ENCODE measurements at places on chromosomes 12 and 14.

DNA sequence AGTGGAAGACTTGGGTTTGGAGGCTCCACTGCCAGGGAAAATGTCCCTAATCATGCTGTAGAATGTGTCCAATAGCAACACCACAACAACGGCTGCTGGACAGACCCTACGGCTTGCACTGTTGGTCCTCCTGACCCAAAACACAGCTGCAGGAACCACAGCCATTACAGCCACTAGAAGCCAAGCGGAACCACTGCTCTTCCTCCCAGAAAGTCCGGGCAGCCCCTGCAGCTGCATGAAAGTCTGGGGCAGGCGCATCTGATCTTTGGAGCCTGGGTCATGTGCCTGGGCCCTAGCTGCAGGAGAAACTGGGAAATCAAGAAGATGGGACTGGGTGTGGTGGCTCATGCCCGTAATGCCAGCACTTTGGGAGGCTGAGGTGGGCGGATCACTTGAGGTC is 124.7 kb upstream of the METAP2 start:
- no peak for DNase-seq

- no peak for DNase-seq
Measured at GRCh38 chr12:18320036-18320617, 58.8 kb downstream of the PIK3C2G start.

GRCh38 chr14:54650331-54650958 is 83.5 kb downstream of the SAMD4A start:
- DNase-seq, result peak; percentile 65

- DNase-seq, result peak; percentile 18
Measured at GRCh38 chr14:101505236-101505970, 55.9 kb upstream of the DIO3 start.

DNA sequence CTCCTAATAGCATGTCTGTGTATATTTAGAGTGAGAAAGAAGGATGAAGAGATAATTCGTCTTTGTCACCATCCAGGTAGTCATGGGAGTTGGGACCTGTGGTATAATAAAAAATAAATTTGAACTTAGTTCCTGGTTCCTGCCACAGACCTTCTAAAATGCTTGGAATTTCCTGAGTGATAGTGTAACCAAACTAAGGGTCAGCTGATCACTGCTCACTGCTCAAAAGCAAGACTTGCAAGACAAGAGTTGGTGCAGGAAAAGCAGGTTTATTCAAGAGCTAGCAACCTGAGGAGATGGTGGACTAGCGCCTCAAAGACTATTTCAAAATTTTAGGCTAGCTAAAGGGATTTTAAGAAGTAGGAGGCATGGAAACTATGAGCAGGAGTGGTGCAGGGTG is 19.1 kb downstream of the ANG start:
- no peak for DNase-seq

- DNase-seq, result no peak
Measured at GRCh38 chr14:72443991-72444441, 449.9 kb downstream of the DPF3 start.

DNA sequence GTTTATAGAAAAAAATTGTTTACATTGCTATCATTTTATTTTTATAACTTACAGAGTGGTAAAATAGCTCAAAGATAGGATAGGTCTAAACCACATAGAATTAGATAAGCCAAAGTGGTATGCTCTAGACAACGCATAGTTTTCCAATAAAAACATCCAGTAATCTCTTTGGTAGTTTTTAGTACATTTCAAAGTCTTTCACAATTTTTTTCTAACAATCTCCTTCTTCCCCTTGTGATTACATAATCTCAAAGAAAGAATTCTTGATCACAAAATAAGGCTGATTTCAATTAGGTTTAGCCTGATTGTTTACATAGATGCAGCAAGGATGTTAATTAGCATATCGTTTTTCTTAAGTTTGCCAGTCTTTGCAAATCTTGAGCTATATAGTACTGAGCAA is 460.0 kb downstream of the FUT8 start:
- DNase-seq, result no peak

GRCh38 chr14:32821964-32822653 is 116.6 kb upstream of the NPAS3 start:
- no peak for DNase-seq

GRCh38 chr12:130526813-130527212 is 189.1 kb downstream of the PIWIL1 start:
- DNase-seq, result peak; percentile 28

GRCh38 chr14:47009615-47010014 is 358.0 kb upstream of the RPL10L start:
- no peak for DNase-seq

GRCh38 chr12:92108651-92109050 is 37.0 kb downstream of the BTG1 start:
- DNase-seq, result no peak

GRCh38 chr14:65346895-65347294 is 65.6 kb upstream of the FUT8 start:
- no peak for DNase-seq

- DNase-seq, result no peak
Measured at GRCh38 chr14:60680511-60680910, 31.2 kb upstream of the SIX1 start.

GRCh38 chr12:127355061-127355841 is 911.7 kb upstream of the TMEM132C start:
- DNase-seq, result no peak

GRCh38 chr14:99562856-99563748 is 40.9 kb downstream of the CCDC85C start:
- peak; percentile 64 for DNase-seq

- DNase-seq, result no peak
Measured at GRCh38 chr12:47085815-47086252, 6.1 kb upstream of the AMIGO2 start.

GRCh38 chr14:66746316-66747006 is 238.5 kb downstream of the GPHN start:
- DNase-seq, result no peak

- DNase-seq, result no peak
Measured at GRCh38 chr12:10562306-10562933, 51.0 kb downstream of the MAGOHB start.

DNA sequence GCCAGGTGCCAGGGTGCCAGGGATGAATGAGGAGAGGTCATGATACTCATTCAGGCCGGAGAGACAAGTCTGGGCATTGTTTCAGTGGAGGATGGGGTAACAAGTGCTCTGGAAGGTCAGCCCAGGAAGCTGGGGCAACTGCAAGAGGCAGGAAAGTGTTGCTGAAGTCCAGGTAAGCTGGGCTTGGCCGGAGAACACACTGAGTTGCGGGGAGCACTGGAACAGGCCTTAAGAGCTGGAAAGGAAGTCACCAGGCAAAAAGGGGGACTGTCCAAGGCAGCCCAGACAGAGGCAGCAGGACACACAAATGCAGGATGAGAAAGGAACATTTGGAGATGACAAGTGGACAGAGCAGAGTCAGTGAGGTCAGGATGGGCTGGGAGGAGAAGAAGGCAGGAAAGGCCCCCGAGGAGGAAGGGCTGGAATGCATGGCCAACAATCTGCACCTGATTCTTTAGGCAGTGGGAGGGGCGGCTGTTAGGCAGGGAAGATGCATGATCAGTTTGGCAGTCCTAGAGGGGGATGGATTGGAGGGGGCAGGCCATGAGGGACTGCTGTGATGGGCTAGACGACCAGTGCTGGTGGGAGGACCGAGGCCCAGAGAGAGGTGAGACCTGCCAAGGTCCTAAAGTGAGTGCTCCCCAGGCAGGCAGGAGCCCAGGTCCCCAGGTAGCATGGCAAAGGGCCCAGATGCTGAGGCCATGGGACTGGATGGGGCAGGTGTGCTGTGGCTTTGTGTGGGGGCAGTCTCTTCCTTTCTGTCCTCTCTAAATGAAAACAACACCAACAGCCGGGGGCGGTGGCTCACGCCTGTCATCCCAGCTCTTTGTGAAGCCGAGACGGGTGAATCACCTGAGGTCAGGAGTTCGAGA is 17.2 kb upstream of the HHIPL1 start:
- no peak for DNase-seq

- DNase-seq, result peak; percentile 15
Measured at GRCh38 chr14:64707661-64708060, 3.4 kb downstream of the PLEKHG3 start.

GRCh38 chr12:90055071-90055470 is 346.4 kb upstream of the ATP2B1 start:
- no peak for DNase-seq

DNA sequence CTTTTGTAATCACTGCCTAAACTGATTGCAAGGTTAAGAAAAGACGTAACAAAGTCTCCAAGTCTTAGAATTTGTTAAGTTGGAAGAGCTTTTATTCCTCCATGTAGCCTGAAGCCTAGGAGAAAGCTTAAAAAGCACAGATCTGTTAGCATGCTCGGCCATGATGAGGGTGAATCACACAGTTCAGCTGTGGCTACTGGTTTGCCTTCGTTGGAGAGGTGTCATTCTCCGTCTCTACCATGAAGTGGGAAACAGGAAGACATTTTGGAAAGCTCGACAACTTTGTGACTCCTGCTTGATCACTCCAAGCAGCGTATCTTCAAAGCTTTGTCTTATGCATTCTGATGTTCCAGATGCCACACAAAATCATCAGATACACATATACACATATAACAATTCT is 27.1 kb downstream of the DCP1B start:
- no peak for DNase-seq

- DNase-seq, result no peak
Measured at GRCh38 chr12:98579347-98579746, 14.1 kb upstream of the SLC25A3 start.

GRCh38 chr14:77187649-77188012 is 6.0 kb downstream of the TMEM63C start:
- DNase-seq, result no peak

GRCh38 chr14:64324461-64324860 is 30.3 kb upstream of the ESR2 start:
- DNase-seq, result no peak

DNA sequence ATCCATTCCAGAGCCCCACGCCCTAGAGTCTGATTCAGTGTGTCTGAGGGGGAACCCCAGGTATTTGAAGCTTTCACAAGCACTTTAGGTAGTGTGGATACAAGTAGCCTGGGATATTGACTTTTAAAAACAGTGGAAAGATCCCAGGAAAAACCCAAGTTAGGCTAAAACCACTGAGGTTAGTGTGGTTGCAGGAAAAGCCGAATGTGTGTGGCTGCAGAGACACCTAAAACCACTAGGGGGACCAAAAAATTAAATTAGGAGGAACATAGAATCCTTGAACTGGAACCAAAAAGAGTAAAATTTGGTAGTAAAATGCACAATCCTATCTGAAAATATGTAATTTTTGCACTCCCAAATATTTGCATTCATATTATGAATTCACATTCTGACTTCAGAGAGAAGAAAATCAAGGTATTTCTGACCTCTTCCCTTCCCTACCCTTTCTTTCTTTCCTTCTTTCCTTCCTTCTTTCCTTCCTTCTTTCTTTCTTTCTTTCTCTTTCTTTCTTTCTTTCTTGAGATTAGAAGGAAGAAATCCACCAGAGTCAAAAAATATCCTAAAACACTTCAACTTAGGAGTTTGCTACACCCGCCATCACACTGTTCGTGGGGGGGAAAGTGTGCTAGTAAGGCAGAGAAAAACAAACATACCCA is 37.8 kb downstream of the SLCO1A2 start:
- no peak for DNase-seq

GRCh38 chr12:31353750-31354708 is 28.1 kb upstream of the SINHCAF start:
- DNase-seq, result peak; percentile 23

DNA sequence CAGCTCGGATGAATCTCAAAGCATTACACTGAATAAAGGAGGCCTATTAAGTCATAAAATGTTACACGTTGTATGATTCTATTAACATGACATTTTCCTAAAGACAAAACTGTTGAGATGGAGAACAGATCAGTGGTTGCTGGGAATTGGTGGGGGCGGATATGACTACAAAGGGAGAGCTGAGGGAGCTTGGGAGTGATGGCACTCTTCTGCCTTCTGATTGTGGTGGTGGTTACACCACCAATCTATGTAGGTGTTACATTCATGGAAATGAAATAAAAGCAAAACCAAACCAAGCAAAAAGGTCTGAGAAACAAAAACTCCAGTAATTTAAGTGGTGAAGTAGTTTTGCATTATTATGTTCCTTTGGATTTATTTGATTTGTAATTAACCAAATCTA is 16.4 kb upstream of the EVL start:
- DNase-seq, result no peak

DNA sequence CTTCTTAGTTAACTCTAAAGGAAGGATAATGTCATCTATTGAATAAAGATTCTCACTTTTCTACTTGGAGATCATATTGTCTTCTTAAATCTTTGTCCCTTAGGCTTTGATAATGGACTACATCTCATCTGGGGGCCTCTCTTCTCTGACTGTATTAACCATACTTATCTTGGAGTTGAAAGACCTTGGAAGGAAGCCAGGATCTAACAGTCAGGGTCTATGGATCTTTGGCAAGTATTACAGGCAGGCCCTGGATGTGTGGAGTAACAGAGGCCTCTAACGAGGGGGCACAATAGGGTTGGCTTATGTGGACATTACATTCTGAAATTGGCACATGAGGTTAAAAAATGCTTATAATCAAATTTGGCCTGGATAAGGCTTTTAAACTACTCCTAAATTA is 513.8 kb downstream of the NRXN3 start:
- DNase-seq, result no peak

DNA sequence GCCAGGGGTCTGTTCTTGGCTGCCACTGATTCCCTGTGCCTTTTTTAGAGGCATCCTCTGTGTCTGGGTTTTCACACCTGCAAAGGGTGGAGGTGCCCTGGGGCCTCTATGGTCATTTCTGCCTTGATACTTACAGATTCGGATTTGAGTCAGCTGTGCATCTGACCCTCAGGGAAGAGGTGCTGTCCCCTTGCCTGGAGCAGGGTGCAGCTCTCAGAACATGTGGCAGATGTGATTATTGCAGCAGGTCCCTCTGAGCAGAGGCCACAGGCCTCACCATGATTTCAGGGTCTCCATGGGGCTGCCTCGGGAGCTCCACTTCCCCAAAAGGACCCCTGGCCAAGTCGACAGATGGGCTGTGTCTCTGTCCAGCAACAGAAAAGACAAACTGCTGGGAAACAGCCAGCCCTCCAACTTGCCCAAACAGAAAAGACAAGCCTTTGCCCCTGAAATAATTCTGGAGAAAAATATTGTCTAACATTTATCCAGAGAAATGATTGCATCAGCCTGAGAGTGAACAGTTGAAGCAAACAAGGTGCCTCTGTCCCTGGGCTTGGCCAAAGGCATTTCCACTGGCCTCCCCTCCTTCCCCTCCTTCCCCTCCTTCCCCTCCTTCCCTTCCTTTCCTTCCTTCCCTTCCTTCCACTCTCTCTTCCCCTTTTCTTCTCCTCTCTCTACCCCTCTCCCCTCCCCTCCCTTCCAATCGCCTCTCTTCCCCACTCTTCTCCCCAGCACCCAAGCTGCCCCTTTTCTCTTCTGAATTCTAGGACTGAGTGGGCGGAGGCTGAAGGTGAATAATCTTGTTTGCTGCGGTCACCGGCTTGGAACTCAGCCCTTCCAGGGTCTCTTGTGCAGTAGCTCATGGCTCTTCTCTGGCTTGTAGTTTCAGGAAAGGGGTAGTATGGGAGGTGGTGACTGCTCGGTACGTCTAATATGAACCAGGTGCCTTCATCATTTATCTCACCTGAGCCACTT is 676 bp downstream of the SERPINA3 start:
- DNase-seq, result no peak

GRCh38 chr14:43480976-43481375 is 1026.1 kb downstream of the FSCB start:
- DNase-seq, result no peak

- DNase-seq, result no peak
Measured at GRCh38 chr12:115132145-115132544, 448.2 kb upstream of the TBX3 start.

- DNase-seq, result no peak
Measured at GRCh38 chr12:39112064-39112463, 206.7 kb upstream of the CPNE8 start.

Measured in femur (tissue), 1 donor.